ENCODE measurements at places on chromosomes 16 and 17. TPM values are rescaled to one million over a fixed set of nuclear protein-coding genes. Genes with fewer than 3 reads are reported as not detected.

GRCh38 chr17:56633681-56634080 is 40.2 kb downstream of the NOG start:
- DNase-seq: no peak
- no peaks in the 10 kb centered on the region for H3K27me3 ChIP-seq
- H3K4me3 ChIP-seq: no peak overlapping the region
- H3K4me1 ChIP-seq: no peaks in the 10 kb centered on the region

DNA sequence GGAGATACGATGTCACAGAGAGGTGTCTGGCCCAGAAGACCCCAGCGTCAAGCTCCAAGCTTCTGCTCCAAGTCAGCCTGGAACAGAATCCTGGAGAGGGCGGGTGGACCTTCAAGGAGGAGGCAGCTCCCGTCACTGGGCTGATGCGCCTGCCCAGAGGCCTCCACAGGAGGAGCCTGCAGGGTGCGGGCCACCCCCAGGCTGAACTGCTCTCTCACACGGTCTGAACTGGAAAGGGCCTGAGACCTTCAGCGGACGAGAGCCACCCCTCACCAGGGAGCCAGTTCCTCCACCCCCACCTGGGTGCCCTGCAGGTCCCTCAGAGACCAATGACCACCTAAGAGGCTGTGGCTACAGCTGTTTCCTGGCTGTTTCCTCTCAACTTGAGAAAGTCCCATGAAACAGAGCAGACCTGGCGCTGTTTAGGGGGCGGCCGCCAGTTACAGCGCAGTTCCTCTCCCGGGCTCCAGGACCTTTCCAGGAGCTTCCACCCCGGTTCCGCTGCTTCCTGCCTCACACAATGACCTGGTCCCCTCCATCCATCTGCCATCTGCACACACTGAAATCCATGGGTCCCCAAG is 36.0 kb upstream of the KLHDC4 start:
- no peak overlapping the region for H3K4me3 ChIP-seq
- no peak for DNase-seq
- peaks cover 16% of the 10 kb centered on the region for H3K4me1 ChIP-seq
- no peaks in the 10 kb centered on the region for H3K27me3 ChIP-seq
- H3K36me3 ChIP-seq: no peaks in the 10 kb centered on the region

GRCh38 chr17:82917699-82918345 is 78.0 kb upstream of the ZNF750 start:
- peaks cover 15% of the 10 kb centered on the region for H3K4me1 ChIP-seq
- DNase-seq: peak; percentile 62
- H3K36me3 ChIP-seq: peaks cover 31% of the 10 kb centered on the region

- no peak for DNase-seq
- peaks cover 56% of the 10 kb centered on the region for H3K4me1 ChIP-seq
- H3K4me3 ChIP-seq: no peak overlapping the region
- no peaks in the 10 kb centered on the region for H3K27me3 ChIP-seq
Measured at GRCh38 chr17:27564463-27564862, 66.5 kb upstream of the LGALS9 start.

DNA sequence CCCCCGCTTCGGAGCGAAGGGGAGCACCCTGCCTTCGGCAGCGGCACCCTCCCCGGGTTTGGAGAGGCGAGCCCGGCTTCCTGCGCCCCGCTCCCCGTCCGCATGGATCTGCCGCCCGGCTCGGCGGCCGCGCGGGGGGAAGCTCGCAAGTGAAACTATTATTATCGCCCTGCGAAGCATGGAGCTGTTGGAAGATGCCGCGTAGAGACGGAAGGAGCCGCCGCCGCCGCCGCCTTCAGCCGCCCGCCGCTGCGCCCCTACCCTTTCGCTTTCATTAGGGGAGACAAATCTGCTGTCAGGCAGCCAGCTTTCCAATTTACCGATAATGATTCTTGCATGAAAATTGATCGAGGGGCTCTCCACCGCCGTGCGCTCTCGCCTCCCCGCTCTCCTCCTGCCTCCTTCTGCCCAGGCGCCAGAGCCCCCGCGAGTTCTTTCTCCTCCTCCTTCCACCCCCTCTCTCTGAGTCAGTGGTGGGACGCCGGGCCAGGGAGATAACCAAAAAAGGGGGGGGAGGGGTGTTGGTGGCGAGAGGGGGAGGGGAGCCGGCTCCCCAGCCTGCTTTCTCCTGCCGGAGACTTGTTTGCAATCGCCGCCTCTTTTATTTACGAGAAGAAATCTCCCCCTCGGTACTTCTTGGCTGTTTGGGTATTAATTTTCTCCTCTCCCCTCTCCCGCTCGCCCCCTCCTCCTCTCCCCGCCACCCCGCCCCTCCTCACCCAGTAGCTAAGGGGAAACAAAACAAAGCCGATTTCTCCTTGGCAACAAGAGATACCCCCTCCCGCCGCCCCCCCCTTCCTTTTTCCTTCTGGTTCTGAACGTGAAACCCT is 58.0 kb upstream of the GSE1 start:
- no peaks in the 10 kb centered on the region for H3K27me3 ChIP-seq
- H3K4me1 ChIP-seq: peaks cover 46% of the 10 kb centered on the region
- peak overlapping the region; percentile 89 for H3K4me3 ChIP-seq
- peaks cover 6% of the 10 kb centered on the region for H3K36me3 ChIP-seq

DNA sequence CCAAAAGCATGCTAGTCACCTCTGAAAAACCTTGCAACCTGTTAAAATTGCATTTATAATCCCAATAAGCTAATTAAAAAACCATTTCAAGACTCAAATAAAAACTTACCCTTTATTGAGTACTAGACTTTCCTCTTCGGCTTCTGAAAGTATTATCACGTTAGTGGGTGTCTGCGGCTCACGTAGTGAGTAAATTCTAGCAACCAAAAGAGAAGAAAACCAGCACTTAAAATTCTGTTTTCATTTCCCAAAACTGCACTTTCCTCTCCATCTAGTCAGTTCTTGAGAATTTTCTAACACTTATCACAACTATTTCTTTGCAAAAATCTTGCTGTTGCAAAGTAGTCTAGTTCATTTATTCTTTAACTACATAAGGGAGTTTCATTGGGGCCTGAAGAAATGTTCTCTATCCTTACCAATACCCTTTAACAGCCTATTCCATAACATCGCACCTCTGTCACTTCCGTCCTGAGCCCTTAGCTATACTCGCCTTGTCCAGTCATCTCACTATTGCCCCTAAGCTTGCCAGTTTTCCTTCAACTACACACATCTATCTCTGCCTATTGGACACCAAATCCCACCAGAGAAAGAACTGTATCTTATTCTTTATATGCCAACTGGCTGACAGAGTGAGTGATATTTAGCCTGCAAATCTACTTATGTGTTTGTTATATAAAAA is 8.7 kb downstream of the NUP88 start:
- no peak overlapping the region for H3K4me3 ChIP-seq
- peaks cover 26% of the 10 kb centered on the region for H3K4me1 ChIP-seq
- no peaks in the 10 kb centered on the region for H3K27me3 ChIP-seq
- H3K36me3 ChIP-seq: peaks cover 42% of the 10 kb centered on the region

- DNase-seq: no peak
- no peaks in the 10 kb centered on the region for H3K27me3 ChIP-seq
- no peak overlapping the region for H3K4me3 ChIP-seq
- H3K36me3 ChIP-seq: peaks cover 64% of the 10 kb centered on the region
- H3K27ac ChIP-seq: no peak overlapping the region
- peaks cover 4% of the 10 kb centered on the region for H3K4me1 ChIP-seq
Measured at GRCh38 chr16:8806272-8806983, 8.8 kb downstream of the PMM2 start.

- peak overlapping the region; percentile 73 for H3K27ac ChIP-seq
- no peaks in the 10 kb centered on the region for H3K36me3 ChIP-seq
- H3K27me3 ChIP-seq: no peaks in the 10 kb centered on the region
- DNase-seq: peak; percentile 95
- peaks cover 46% of the 10 kb centered on the region for H3K4me1 ChIP-seq
- peak overlapping the region; percentile 72 for H3K4me3 ChIP-seq
Measured at GRCh38 chr17:21275579-21276263, 8.8 kb upstream of the MAP2K3 start.

DNA sequence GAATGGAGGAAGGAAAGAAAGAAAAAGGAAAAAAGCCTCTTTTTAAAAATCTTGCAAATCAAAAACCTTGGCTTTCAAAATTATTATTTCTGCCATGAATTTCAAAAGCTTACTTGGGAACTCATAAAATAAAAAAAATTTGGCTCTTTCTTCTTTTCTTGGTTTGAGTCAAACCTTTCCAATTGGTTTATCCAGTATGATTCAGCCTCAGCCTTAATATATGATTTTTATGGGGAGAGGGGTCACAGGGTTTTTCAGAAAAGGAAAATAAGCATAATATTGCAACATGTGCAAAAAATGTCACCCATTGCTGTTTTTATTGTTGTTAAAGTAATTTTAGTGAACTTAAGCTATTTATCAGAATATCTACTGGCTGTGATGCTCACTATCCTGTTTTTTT is 31.2 kb upstream of the HAPSTR1 start:
- no peak for DNase-seq
- no peak overlapping the region for H3K27ac ChIP-seq
- no peaks in the 10 kb centered on the region for H3K36me3 ChIP-seq
- H3K4me1 ChIP-seq: peaks cover 17% of the 10 kb centered on the region
- H3K27me3 ChIP-seq: no peaks in the 10 kb centered on the region

DNA sequence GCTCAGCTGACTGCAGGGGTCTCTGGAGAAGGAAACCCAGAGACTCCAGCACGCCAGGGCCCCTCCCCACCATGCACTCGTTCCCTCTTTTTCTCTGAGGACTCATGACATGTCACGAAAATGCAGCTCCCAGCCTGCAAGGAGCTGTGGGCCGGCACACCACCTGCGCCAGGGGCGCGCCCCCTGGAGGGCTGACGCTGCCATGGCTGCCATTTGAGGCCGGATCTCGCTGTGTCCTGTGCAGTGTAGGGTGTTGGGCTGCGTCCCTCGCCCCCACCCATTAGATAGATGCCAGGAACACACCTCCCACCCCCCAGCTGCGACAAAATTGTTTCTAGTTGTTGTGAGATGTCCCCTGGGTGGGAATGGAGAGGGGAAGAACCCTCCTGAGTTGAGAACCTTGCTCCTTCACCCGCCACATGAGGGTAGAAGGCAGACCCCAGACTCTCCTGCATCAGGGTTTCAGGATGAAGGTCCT is 8.2 kb downstream of the SYNGR2 start:
- H3K4me3 ChIP-seq: no peak overlapping the region
- no peaks in the 10 kb centered on the region for H3K27me3 ChIP-seq
- H3K27ac ChIP-seq: no peak overlapping the region
- H3K36me3 ChIP-seq: peaks cover 58% of the 10 kb centered on the region

GRCh38 chr16:29745121-29745852 is 503 bp downstream of the C16orf54 start:
- peaks cover 66% of the 10 kb centered on the region for H3K4me1 ChIP-seq
- peak overlapping the region; percentile 96 for H3K27ac ChIP-seq
- H3K36me3 ChIP-seq: peaks cover 66% of the 10 kb centered on the region
- peak overlapping the region; percentile 99 for H3K4me3 ChIP-seq

- H3K4me1 ChIP-seq: no peaks in the 10 kb centered on the region
- no peak overlapping the region for H3K27ac ChIP-seq
- H3K4me3 ChIP-seq: no peak overlapping the region
- DNase-seq: no peak
Measured at GRCh38 chr16:1688807-1689560, 10.9 kb downstream of the JPT2 start.

- H3K27ac ChIP-seq: peak overlapping the region; percentile 93
- H3K4me3 ChIP-seq: peak overlapping the region; percentile 80
- peaks cover 33% of the 10 kb centered on the region for H3K4me1 ChIP-seq
Measured at GRCh38 chr16:379961-380761, 1.6 kb downstream of the PGAP6 start.

DNA sequence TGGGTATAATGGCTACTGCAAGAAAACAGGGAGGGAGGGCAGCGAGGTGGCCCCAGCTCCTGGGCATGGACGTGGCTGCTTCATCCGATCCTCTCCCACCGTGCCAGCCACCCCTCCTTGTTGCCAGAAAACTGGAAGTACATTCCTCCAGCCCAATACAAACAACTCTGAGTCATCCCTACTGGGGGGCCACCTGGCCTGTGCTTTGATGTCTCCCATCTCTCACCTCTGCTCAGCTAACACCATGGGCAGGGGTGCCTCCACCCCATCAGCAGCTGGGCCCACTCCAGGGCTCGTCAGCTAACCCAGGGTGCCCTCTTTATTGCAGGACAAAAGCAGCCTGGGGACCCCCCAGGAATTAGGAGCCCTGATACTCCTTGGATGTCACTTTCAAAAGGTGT is 2.0 kb downstream of the RHBDF2 start:
- H3K27ac ChIP-seq: no peak overlapping the region
- no peak for DNase-seq
- peaks cover 12% of the 10 kb centered on the region for H3K36me3 ChIP-seq
- H3K4me3 ChIP-seq: peak overlapping the region; percentile 89

DNA sequence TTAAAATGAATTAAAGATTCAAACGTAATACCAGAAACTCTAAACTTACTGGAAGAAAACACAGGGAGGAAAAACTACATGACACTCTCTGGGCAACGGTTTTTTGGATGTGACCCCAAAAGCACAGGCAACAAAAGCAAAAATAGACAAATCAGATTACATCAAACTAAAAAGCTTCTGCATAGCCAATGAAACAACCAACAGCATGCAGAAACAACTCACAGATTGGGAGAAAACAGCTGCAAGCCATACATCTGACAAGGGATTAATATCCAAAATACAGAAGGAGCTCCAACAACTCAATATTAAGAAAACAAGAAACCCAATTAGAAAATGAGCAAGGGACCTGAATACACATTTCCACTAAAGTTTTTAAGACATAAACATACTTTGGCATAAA is 69.2 kb upstream of the ALOX12 start:
- peaks cover 29% of the 10 kb centered on the region for H3K4me1 ChIP-seq
- peaks cover 29% of the 10 kb centered on the region for H3K27me3 ChIP-seq
- peaks cover 3% of the 10 kb centered on the region for H3K36me3 ChIP-seq
- no peak for DNase-seq

GRCh38 chr17:58279016-58279711 is 1.6 kb downstream of the MPO start:
- H3K4me1 ChIP-seq: peaks cover 6% of the 10 kb centered on the region
- H3K27ac ChIP-seq: no peak overlapping the region
- H3K4me3 ChIP-seq: no peak overlapping the region

- no peak overlapping the region for H3K27ac ChIP-seq
- peak; percentile 31 for DNase-seq
- H3K4me1 ChIP-seq: peaks cover 23% of the 10 kb centered on the region
- H3K36me3 ChIP-seq: no peaks in the 10 kb centered on the region
- peaks cover 2% of the 10 kb centered on the region for H3K27me3 ChIP-seq
- H3K4me3 ChIP-seq: no peak overlapping the region
Measured at GRCh38 chr16:55499951-55500529, 8.8 kb upstream of the LPCAT2 start.

Gene WFIKKN1
- total RNA-seq: 0.68 TPM

Gene HAS3
- 0.47 TPM for total RNA-seq

Gene DNAH9
- total RNA-seq: not detected

Gene PRSS8
- not detected for total RNA-seq

Gene ASGR1
- 0.63 TPM for total RNA-seq

Gene C16orf96
- total RNA-seq: 0.13 TPM

Gene CPHXL2
- total RNA-seq: not detected

Gene DCTN5
- 71.9 TPM for total RNA-seq

All from activated CD8-positive, alpha-beta T cell treated with anti-CD3 and anti-CD28 coated beads, Interleukin-2, amount 10 ng/mL, durations not matched to agents 7 days and 5 days (primary cell).